ENCODE measurements at places on chromosomes 6 and 20.

GRCh38 chr6:157877573-157878438 is 54.8 kb downstream of the SNX9 start:
- no peak for DNase-seq

- no peak for DNase-seq
Observed at GRCh38 chr20:3677733-3678132, 4.1 kb downstream of the ADAM33 start.

DNA sequence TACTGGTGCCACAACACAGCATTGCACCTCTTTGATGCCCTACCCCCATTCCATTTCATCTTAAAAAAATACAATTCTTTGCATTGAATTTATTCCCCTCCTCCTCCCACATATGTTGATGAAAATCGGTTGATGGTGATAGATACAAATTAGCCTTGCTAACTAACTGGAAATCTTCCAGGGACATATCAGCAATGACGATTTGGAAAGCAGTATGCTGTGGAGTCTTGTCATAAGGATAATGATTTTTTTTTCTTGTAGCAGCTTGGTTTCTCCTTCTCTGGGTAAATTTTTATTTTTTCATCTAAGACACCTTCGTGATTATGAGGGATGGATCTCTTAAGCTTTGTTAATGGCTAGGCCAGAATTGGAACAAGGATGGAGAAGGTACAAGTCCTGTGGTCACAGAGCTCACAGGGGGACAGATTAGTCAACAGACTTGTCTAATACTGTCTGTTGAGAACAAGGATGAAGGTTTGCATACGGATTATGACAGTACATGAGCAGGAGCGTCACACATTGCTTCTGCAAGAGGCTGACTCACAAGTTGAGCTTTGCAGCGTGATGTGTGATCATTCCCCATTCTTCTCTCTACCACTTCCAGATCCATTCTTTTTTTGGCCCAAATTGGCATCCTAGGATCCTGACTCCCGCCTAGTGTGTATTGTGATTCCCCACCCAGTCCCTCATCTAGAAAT is 233.1 kb upstream of the FERMT1 start:
- no peak for DNase-seq

DNA sequence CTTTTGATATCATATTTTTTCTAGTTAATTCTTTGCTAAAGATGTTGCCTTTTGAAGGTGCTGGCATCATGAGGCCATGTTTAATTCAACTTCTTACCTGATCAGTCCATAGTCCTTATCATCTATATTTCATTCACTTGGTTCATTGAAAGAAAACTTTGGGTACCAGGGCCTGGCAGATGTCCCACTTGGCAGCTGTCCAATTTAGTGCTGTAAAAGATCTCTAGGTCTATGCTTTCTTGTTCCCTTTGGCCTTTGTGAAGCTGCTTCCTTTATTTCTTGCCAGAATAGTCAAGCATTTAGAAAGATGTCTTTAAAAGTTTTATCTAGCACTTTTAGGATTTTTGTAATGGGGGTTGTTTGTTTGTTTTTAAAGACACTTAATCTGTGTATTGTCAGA is 61.7 kb upstream of the EYA4 start:
- DNase-seq = no peak

- DNase-seq = no peak
Observed at GRCh38 chr20:33251496-33251895, 15.7 kb downstream of the BPIFA1 start.

GRCh38 chr6:150527100-150527499 is 72.6 kb upstream of the PLEKHG1 start:
- no peak for DNase-seq

- DNase-seq = no peak
Observed at GRCh38 chr20:13325033-13325432, 104.0 kb downstream of the ISM1 start.

DNA sequence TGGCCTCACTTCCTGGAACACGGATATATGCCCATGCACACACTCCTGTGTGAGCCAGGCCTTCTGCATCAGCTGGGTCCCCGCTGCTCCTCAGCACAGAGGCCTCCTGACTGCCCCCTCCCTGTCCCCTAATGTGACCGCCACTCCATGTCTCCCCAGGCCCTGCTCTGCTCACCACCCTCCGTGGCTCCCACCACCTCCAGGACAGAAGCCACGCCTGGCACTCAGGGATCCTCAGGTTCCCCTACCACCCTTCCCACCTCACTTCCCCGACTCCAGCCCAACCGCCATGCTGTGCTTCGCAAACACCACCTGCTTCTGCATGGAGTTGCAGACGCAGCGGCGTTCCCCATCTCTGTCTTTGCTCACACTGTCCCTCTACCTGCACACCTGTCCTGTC is 4.3 kb upstream of the SRC start:
- no peak for DNase-seq

- DNase-seq = no peak
Observed at GRCh38 chr20:59190466-59190865, 26.8 kb downstream of the ZNF831 start.

DNA sequence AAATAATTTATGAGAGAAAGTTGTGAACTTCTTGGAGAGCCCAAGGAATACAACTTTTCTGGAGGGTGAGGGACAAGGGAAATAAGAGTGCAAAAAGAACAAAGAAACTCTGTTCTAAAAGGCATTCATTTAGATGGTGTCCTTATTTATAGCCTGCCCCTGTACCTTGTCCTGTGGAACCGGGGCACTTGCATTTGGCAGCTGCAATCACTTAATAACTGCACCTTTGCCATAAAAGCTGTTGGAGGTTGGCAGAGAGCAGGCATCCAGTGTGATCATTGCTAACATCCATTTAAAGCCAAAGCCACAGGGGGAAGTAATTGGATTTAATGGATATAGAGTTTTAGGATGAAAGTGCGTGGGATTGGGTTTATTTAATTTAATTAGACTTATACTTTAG is 50.8 kb upstream of the SGK1 start:
- no peak for DNase-seq

DNA sequence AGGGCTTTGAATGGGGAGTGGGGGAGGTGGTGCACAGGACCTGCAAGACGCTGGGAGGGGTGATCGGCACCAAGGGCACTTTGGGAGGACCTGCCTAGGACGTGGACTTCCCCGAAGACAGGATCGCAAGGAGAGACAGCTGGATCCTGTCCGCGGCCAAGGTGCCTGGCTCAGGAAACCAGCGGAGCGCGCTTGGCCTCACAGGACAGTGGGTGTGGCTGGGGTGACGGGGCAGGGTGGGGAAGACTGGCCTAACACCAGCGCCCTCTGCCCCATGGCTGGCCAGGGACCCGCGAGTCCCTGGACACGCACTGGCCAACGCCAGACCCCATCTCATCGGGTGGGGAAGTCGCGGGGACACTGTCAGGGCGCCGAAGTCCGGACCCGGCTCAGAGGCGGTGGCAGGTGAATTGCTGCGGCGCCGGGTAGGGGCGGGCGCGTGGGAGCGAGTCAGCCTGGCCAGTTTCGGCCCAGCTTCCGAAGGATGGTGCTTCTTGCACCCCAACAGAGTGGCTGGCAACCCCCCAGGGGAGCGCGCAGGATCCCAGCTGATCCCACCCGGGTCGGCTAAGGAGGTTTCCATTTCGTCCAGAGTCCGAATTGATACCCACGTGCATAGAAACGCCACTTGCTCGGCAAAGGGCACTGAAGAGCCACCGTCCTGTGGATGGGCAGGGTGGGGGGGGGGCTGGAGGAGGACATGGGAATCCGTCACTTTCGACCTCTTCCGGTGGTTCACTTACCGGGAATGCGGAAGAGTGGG is 785 bp upstream of the THBD start:
- no peak for DNase-seq

- no peak for DNase-seq
Observed at GRCh38 chr6:80356000-80356399, 249.5 kb downstream of the BCKDHB start.

GRCh38 chr6:80942911-80943310 is 809.6 kb downstream of the TENT5A start:
- no peak for DNase-seq

- no peak for DNase-seq
Observed at GRCh38 chr20:13526551-13526950, 112.2 kb downstream of the TASP1 start.

DNA sequence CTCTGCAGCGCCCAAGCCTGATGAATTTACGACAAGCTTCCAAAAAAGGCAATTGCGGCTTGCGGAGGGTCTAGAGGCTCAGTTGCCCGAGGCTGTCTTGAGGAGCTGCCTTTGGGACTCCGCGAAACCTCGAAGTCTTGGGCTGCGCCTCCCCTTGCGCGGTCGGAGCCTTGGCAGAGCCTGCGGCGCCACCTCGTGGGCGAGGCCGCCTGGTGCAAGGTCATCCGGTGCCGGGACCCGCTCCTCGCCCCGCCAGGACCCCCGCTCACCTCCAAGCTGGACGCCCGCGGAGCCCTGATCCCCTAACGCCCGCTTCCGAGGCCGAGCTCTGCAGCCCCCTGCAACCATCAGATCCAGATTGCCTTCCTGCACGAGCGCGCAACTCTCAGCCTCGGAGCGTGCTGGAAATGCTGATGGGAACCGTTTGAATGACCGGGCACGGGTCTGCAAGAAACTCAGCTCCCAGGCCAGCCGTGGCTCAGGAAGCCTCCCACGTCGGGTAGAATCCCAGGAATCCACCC is 14.9 kb upstream of the FAM210B start:
- DNase-seq = no peak

GRCh38 chr20:35320396-35321126 is 28.3 kb upstream of the FAM83C start:
- DNase-seq = no peak

DNA sequence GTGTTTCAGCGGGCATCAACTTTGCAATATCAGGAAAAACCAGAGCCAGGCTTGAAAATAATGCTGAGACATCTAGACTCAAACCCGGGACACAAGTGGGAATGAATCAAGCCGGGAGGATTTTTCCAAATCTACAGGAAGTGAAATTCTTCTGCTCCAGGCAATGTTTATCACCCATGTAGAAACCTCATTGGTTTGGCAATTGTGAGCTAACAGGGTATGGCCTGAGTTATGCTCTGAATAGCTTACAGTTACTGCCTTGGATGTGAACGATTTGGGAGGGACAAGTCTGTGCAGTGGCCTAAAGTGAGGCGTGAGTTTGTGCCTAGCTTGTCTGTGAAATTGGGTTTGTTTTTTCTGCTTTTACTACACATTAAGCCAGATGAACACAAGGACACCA is 87.4 kb downstream of the PCSK2 start:
- DNase-seq = no peak

GRCh38 chr6:74782346-74782745 is 423.5 kb downstream of the COL12A1 start:
- DNase-seq = no peak

GRCh38 chr6:106731144-106731842 is 101.9 kb downstream of the QRSL1 start:
- no peak for DNase-seq

DNA sequence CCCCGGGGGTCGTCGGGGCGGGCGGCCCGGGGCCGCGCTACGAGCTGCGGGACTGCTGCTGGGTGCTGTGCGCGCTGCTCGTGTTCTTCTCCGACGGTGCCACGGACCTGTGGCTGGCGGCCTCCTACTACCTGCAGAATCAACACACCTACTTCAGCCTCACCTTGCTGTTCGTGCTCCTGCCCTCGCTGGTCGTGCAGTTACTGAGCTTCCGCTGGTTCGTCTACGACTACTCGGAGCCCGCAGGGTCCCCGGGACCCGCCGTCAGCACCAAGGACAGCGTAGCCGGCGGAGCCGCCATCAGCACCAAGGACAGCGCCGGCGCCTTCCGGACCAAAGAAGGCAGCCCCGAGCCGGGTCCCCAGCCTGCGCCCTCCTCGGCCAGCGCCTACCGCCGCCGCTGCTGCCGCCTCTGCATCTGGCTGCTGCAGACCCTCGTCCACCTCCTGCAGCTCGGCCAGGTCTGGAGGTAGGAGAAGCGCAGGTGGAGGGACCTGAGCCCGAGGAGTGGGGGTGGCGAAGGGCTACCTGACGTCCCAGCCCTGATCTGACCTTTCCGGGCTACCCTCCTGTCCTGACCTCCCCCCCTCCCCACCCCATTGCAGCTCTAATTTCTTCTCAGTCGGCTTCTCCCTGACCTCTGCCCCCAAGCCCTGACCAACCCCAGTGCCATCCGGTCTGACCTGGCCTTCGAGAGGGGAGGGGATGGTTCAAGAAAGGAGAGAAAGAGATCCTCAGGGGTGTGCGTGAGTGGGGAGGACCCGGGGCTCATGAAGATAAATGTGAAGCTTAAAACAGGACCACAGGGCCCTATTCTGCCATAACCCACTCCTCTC is 558 bp downstream of the XKR7 start:
- no peak for DNase-seq

DNA sequence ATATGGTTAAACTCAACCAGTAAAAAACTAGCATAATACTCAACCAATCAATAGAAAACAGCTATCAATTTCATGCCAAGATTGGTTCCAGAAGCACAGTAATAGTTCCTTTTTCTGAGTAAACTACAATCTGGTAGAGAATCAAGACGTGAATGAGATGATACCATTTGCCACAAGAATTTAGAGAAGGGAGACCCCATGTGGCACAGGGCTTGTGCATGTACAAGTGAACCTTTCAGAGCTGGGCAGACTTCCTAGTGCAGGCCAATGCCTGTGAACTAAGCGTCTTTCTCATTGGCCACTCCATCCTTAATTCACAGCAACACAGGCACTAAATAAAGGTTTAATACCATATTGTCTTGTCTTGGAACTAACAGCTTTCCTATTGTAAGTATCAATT is 213.5 kb downstream of the RFPL4B start:
- DNase-seq = no peak

DNA sequence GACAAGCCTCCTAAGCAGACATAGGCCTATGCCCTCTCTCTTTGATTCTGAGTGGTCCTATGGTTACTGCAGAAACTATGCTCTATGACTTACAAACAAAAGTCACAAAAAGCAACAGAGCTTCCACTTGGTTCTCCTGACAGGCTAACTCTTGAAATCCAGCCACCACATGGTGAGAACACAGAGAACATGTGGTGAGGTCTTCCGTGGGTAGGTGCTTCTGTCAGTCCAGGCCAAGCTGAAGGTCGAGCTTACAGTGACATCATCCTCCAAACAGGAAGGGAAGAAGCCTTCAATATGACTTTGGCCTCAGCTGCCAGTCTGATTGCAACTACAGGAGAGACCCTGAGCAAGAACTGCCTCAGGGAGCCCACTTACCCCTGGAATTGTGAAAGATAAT is 265.5 kb downstream of the TBX18 start:
- DNase-seq = no peak

GRCh38 chr6:130118236-130118635 is 99.9 kb downstream of the L3MBTL3 start:
- no peak for DNase-seq

DNA sequence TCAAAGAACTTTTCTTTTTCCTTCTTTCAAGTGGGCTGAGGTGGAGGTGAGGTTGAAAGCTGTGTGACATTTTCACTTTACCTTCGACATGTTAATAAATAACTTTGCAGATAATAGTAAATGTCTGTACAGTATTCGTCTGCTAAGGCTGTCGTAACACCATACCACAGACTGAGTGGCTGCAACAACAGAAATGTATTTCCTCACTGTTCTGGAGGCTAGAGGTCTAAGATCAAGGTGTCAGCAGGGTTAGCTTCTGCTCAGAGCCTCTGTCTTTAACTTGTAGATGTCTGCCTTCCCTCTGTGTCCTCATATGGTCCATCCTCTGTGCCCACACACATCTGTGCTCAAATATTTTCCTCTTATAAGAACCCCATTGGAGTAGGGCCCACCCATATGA is 14.9 kb downstream of the PHACTR2 start:
- no peak for DNase-seq

Data from BJ (cell line).